ENCODE measurements at places on chromosomes 12 and 14. TPM values are rescaled to one million over a fixed set of nuclear protein-coding genes. Genes with fewer than 3 reads are reported as not detected.

- no peak for DNase-seq
Observed at GRCh38 chr12:62917926-62918325, 17.0 kb downstream of the PPM1H start.

DNA sequence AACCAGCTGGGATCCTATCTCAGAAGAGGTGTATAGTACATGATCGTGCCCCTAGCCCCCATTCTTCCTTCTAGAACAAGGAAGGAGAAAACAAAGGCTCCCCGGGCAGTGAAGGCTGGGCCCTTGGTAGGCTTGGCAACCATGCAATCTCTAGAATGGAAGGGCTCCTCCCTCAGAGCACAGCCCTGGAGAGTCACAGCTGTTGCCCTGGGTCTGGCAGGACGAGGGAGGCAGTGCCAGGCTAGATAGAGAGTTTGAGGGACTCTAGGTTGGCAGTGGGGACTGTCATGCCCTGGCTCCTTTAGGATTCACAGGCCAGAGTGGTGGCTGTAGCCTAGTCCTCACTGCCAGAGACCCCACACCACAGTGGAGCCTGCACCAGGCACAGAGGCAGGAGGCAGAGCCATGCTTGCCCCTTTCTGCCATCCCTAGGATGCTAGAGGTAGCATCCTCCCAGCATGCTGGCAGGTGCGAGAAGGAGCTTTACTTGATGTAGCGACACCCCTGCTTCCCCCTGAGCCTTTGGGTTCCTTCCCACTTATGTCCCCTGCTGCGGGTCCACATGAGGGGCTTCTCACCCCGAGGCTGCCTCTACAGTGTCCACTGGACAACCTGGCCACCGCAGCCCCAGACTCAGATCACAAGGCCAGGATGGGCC, 33.4 kb upstream of the CIPC start:
- DNase-seq, result no peak

DNA sequence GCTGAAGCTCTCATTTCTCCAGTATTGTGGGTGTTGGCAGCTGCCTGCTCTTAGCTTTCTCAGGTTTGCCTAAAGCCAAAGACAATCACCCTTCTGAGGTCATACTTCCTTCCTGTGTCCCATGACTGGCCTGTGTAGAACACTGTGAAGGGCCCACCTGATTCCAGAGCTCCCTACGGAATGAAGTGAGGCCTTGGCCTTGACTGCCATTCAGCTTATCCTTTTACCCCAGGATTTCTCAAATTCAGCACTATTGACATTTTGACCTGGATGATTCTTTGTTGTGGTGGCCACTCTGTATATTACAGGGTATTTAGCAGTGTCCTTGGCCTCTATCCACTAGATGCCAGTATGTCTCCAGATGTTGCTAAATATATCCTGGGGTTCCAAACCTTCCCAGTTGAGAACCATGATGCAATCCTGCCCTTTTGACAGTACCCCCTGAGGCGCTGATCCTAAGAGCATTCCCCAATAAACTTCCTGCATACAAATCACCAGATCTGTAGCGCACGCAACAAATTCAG, 112.3 kb upstream of the KRR1 start:
- DNase-seq, result no peak

- DNase-seq, result no peak
Observed at GRCh38 chr14:94671870-94672444, 59.8 kb downstream of the SERPINA3 start.

DNA sequence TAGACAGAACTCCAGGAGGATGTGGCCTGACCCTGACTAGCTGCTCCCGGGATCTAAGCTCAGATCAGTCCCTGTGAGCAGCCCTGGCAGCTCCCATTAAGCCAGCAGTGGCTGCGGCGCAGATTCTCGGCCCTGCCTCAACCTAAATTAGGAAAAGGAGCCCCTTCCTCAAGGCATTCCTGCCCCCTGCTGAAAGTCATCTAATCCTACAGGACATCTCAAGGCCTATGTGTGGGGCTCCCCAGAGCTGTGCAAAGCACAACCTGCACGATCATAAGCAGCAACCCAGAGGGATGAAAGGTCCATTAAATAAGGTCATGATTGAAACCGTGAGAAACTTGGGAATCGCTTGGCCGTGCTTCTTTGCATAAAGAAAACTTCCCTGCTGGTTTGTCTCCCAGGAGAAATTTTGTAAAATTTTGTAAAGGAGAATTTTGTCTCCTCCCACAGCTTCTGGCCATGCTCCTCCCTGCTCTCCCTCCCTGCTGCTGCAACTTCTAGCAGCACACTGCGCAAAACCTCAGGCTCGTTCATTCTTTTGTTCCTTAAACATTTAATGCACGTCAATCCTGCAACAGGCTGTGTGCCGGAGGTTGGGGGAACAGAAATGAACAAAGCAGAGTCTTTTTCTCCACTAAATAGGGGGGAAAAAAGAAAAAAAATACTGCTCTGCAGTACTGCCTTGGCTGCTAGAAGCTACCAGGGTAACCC, 96.6 kb upstream of the SLC35F4 start:
- DNase-seq, result peak; percentile 20

DNA sequence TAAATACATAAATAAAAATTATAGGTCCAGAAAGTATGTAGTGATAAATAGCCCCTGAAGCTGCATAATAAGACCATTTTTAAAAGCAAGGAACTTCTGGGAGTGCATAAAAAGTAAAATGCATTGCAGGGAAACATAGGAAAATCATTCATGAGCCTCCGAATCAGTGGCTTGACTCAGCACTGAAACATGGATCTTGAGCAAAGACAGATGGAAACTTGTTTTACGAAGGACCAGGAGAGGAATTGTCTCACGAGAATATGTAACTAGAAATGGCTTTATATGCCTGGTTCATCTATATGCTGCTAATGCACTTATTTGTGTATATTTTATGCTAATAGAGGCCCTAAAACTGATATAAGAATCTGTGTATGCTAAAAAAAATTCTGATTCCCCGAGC, 14.7 kb downstream of the TMEM30B start:
- no peak for DNase-seq

Gene P2RX2
- total RNA-seq, result not detected

DNA sequence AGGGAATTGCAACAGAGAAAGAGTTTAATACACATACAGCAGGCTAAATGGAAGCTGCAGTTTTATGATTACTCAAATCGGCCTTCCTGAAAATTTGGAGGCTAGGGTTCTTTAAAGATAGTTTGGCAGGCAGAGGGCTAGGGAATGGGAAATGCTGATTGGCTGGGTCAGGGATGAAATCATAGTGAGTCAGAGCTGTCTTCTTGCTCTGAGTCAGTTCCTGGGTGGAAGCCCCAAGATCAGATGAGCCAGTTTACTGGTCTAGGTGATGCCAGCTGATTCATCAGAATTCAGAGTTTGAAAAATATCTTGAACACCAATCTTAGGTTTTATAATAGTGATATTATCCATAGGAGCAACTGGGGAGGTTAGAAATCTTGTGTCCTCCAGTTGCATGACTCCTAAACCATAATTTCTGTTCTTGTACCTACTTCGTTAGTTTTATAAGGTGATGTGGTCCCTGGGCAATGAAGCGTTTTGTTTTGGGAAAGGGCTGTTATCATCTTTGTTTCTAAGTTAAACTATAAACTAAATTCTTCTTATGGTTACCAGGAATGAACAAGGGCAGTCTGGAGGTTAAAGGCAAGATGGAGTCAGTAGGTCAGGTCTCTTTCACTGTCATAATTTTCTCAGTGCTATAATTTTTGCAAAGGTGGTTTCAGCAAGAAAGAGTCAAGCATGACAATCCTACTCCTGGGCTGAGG, 257.8 kb upstream of the CCDC196 start:
- DNase-seq, result no peak

Gene PELI2
- total RNA-seq, result 15.6 TPM

Gene CFAP54
- 7.1 TPM for total RNA-seq

Gene KCNK10
- not detected for total RNA-seq

GRCh38 chr14:57583396-57583795, 89.7 kb upstream of the CCDC198 start:
- DNase-seq, result no peak

Gene INF2
- 79.4 TPM for total RNA-seq

- peak; percentile 46 for DNase-seq
Observed at GRCh38 chr12:27818401-27818918, 38.4 kb upstream of the MANSC4 start.

- no peak for DNase-seq
Observed at GRCh38 chr14:55285048-55285652, 13.9 kb downstream of the FBXO34 start.

DNA sequence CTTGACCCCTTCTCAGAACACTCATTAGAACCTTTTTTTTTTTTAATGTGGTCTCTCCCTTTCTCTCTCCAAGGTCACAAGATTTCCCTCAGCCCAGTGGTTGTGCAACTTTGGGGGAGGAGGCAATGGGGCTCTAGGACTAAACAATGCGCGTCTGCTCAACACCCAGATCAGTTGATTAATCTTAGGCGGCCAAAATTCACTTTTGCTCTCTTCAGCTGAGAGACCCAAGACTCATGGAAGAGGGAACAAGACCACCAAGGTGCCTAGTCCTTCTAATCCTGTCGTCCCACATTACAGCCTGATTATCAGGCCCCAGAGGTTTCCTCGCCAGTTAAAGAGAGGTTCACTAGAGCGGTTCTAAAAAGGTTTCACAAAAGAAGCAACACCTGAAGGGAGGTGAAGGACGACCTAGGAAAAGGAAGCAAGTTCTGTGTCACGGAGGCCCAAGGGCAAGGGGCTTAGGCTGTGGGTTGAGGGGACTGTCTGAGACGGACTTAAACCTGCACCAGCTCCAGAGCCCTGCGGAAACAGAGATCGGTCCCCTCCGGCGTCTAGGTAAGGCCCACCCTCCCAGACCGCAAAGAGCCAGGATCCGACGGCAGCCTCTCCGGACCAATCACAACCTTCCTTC, 824 bp upstream of the TARBP2 start:
- DNase-seq, result peak; percentile 84

GRCh38 chr12:116137318-116137717, 140.2 kb downstream of the MED13L start:
- no peak for DNase-seq

- DNase-seq, result no peak
Observed at GRCh38 chr14:53526200-53526599, 373.1 kb upstream of the DDHD1 start.

Gene EFS
- total RNA-seq, result 4.1 TPM

DNA sequence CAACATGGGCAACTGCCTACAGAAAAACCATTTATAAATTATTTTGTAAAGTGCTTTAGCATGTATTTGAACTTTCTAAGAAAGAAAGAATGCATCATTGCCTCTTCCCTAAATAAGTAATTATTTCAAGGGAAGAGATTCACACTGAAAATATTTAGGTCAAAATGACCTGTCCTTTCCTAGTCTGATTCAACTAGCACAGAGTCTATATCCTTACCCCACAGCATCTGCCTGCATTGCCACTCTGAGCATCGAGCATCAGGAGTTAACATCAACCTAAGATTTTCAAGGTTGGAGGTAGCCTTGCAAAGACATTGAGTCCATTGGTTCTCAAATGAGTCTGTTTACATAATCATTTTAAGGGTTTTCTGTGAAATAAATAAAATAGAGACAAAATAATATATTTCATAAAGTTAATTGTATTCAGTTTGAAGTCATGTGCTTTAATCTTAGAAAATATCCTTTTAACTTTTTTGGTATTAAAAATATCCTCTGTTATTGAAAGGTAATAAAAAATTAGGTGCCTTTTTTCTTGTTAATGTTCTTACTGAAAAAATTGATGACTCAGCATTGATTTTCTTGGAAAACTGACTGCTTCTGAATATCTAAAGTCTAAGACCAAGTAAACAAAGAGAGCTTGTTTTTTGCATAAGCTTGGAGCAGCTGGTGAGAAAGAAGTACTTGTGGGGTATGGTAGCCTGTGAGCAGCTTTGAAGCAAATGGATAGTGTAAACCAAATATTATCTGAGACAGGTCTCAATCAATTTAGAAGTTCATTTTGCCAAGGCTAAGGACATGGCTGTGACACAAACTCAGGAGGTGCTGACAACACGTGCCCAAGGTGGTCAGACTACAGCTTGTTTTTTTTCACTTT, 269.0 kb upstream of the CLEC14A start:
- DNase-seq, result no peak

Gene CYP46A1
- 0.26 TPM for total RNA-seq

Gene DHRS2
- not detected for total RNA-seq

Gene AVPR1A
- total RNA-seq, result 16.2 TPM

Gene CFAP251
- total RNA-seq, result 15.3 TPM

DNA sequence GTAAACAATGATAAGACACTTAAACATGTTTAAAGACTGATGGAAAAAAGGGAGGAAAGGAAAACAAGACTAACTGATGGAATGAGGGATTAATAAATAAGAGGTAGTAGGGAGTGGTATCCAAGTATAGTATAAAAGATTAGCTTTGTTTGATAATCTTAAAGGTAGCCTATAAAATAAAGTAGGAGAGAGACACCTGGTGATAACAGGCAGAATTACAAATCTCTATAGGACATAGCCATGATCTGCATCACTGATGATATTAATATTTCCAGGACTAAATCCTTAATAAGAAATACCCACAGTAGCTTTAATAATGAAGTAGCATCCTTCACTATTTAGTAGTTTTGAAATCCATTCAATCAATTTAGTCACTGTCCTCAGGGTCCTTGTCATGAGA, 30.4 kb downstream of the DLGAP5 start:
- no peak for DNase-seq

Gene SLC7A7
- total RNA-seq, result 15.6 TPM

DNA sequence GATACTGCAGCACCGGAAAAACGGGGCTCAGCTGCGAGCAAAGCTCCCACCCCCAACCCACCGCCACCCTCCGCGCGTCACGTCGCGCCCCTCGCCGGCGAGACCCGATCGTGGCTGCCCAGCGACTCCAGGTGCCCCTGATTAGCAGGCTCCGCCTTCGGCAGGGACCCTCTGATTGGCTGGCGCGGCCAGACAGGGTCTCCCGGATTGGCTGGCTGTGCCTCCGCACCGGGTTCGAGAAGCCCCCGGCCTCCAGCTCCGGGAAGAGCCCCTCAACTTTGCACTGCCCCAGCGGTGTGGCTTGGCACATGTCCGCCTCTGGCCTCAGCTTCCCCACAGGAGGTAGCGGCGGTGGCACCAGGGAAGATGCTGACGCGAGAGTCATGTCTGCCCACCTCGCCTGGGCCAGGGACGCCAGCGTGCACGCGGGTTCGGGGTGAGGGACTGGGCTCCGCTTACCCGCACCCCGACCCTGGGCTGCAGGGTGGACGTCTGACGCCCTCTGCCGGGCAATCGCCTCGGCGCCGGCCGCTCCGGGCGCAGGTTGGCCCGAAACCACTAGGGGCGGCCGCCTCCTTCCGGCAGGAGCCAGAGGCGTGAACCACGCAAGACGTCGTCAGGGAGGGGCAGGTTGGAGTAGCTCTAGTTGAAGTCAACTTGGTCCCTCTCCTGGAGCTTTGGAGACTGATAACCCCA, 498 bp upstream of the RHOF start:
- peak; percentile 94 for DNase-seq

DNA sequence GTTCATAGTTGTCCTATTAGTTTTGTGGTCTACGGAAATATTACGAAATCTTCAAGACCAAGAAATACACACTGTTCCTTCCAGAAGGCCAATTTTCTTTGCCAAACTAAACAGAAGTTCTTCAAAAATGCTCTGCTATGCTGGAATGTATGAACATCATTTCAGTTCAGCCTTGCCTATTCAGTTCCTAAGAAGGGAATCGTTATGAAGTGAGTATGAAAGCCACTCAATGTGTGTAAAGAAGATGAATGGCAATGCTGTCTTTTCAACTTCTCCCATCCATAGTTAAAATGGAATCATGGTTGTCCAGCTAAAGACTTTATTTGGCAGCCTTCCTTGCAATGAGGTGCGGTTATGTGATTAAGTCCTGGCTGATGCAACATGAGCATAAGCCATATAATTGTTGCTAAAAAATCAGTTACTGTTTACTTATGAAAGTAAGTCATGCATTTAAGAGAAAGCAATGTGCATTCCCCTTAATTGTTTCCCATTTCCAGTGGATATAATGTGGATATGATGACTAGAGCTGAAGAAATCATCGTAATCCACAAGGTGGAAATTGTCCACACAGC, 73.8 kb upstream of the PTPRR start:
- DNase-seq, result no peak

- DNase-seq, result no peak
Observed at GRCh38 chr12:45557016-45557415, 172.5 kb upstream of the ARID2 start.

All from uterus (tissue), 4 donors.